ENCODE measurements at places on chromosomes 1 and 21.

- no peak for DNase-seq
Measured at GRCh38 chr1:66492424-66492823, 41.5 kb upstream of the SGIP1 start.

DNA sequence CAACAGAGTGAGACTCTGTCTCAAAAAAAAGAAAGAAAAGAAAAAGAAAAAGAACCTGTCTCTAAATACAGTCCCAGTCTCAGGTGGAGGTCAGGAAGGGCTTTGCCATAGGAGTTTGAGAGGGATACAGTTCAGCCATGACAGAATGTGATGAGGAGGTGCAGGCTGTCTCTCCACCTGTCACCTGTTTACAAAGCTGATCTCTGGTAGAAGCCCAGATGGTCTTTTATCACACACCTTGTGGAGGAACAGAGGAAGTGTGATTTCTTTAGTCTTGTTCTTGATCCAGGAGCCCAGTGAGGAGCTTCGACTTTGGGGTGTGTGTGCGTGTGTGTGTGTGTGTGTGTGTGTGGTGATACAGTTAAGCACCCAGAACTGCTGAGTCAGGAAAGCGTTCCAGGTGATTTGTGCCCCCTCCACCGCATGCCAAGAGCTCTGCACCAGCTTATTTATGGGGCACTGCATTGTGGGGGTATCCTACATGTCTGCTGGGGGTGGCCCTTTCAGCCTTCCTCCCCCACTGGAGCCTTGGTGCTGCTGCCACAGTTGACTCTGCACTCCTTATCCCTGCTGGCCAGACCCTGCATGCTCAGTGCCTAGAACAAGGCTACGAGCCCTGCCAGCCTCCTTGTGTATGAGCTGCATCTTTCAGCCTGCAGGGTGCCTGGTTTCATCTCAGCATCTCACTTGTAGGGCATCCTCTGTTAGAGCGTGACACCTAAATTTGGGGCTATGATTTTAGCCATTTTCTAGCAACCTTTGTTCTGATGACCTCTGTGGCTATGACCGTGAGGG, 19.3 kb downstream of the DOP1B start:
- no peak for DNase-seq

DNA sequence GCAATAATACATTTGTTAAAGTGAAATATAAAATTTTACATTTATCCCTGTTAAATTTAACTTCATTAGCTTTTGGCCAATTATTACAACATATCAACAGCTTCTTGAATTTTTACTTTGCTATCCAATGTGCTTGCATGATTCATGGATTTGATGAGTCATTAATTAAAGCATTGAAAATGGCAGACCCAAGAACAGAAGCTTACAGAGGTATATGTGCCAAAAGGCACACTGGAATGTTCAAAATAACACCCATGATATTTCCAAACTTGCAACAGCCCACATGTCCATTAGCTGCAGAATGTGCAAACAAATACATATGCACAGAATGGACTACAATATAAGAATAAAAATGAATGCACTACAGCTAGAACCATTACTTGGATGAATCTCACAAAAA, 76.4 kb upstream of the MAN1A2 start:
- DNase-seq, result no peak

DNA sequence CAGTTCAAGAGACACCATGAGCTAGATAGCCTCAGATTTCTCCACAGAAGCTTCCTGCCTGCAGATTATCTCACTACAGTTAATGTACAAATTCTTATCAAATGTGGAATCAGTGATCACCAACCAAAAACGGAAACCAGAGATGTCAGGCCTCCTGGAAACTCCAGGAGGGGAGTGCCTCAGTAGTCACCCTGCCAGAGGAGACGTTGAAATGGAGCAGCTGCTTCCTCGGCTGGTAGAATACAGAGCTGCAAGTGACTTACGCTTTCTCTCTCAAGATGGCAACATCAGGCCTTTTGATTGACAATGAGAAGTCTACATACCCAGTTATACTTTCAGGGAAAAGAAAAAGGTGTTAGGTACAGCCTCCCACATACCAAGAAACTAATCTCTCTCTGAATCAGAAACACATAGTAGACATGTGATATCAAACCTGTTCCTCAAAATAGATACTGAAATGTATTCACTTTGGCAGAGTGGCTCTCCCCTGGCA, 52.2 kb downstream of the ACP6 start:
- DNase-seq, result no peak

DNA sequence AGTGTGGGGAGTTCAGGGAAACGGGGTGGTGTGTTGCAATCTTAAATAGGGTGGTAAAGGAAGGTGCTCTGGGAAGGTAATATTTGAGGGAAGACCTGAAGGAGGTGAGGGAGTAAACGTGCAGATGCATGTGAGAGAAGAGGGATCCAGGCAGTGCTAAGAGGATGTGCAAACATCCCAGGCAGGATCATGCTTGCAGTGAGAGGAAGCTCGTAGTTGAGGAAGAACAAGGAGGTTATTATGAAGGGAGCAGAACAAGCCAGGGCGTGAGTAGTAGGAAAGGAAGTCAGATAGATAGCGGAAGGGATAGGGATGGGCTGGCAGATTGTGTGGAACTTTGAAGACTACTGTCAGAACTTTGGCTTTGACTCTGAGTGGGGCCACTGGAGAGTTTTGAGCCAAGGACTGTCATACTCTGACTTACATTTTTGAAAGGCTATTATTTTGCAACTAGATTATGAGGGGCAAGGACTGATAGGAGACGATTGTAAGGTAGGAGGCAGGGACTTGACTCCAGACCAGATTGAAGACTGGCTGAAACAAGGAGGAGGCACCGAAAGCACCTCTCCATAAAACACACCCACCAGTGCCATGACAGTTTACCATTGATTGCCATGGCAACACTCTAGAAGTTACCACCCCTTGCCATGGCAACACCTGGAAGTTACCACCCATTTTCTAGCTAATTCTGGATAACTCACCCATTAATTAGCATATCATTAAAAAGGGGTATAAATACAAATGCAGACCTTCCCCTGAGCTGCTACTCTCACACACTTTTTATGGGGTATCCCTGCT, 67.0 kb downstream of the XCL2 start:
- DNase-seq, result no peak
